ENCODE measurements at places on chromosomes 6 and 20.
A peak's percentile ranks its signal among the peaks of the same experiment; 100 is the strongest.

- H3K36me3 ChIP-seq, result no peaks in the 10 kb centered on the region
- no peak overlapping the region for H3K4me3 ChIP-seq
- H3K27ac ChIP-seq, result no peak overlapping the region
- H3K4me1 ChIP-seq, result no peaks in the 10 kb centered on the region
Measured at GRCh38 chr6:90465686-90466085, 121.2 kb downstream of the MAP3K7 start.

DNA sequence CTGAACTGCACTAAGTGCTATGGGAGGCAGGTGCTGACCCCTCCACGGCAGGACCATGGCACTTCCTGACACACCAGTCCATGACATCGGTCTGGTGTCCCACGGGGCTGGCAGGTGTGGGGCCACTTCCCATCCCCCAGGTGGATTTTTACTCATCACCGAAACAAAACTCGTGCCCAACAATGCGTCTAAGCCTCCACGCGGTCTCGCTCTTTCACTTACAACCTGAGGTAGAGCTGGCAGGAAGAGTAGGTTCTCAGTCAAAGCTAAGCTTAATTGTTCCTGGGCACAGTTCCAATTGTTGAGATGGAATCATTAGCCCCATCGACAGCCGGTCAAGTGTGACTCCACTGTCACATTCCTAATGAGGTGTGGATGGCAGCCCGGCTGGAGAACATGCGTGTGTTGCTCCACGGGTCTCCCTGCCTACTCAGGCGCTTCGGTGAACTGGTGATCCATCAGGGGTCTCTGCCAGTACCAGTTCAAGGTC, 125.7 kb downstream of the SLC23A2 start:
- no peak for DNase-seq
- no peak overlapping the region for H3K4me3 ChIP-seq
- no peaks in the 10 kb centered on the region for H3K27me3 ChIP-seq
- no peaks in the 10 kb centered on the region for H3K4me1 ChIP-seq
- peaks cover 32% of the 10 kb centered on the region for H3K36me3 ChIP-seq

DNA sequence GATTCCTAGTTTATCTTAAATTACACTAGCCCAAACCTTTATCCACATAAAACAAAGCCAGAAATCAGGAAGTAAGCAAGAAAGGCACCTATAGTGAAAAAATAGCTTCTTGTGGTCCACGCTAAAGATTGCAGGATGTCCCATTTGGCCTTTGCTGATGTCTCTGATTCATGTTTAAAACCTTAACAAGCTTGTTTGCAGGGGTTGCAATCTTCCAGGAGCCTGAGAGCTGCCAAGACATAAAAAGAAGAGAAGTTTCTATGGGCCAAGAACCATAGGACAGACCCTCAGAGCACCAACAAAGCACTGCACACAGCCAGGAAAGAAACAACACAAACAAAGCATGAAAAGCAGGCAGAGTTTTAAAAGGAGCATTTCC, 49.4 kb downstream of the ADAT2 start:
- H3K36me3 ChIP-seq, result no peaks in the 10 kb centered on the region
- peaks cover 12% of the 10 kb centered on the region for H3K4me1 ChIP-seq
- no peak for DNase-seq
- no peak overlapping the region for H3K27ac ChIP-seq
- H3K4me3 ChIP-seq, result no peak overlapping the region

DNA sequence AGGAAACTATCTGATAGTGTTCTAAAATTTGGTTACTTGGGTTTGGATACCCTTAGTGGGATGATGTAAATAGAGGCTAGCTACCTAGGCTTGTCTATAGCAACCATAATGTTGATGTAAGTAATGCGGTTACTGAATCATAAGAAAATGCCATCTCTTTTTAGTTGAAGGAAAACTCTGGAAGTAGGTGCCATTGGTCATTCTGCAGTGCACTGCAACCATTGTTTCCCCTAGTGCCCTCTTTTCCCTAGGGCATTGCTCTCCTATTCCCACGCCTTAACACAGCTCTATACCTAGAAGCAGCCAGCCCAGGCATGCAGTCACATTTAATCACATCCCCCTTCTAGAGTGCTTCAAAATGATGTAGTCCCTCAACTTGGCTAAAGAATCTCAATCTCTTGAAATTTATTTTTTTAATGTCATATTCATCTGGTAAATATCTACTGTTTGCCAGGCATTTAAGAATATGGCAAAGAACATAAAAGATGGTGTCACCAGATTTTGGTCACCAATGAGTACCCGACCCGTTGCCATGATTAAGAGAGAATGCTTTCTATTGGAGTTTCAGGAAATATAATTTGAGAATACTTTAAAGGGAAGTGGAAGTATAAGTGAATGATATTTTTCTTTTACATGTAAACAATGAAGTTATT, 10.4 kb downstream of the LOC128125822 start:
- no peaks in the 10 kb centered on the region for H3K4me1 ChIP-seq
- no peak for DNase-seq
- H3K27me3 ChIP-seq, result no peaks in the 10 kb centered on the region
- peaks cover 8% of the 10 kb centered on the region for H3K36me3 ChIP-seq

GRCh38 chr6:118895859-118896258, 1.9 kb downstream of the ASF1A start:
- no peaks in the 10 kb centered on the region for H3K36me3 ChIP-seq
- no peak for DNase-seq
- peaks cover 15% of the 10 kb centered on the region for H3K4me1 ChIP-seq
- H3K4me3 ChIP-seq, result no peak overlapping the region

- no peaks in the 10 kb centered on the region for H3K4me1 ChIP-seq
- H3K27me3 ChIP-seq, result no peaks in the 10 kb centered on the region
- DNase-seq, result peak; percentile 61
- H3K27ac ChIP-seq, result no peak overlapping the region
- H3K36me3 ChIP-seq, result peaks cover 22% of the 10 kb centered on the region
- no peak overlapping the region for H3K4me3 ChIP-seq
Measured at GRCh38 chr6:131602781-131603312, 25.2 kb downstream of the MED23 start.
